ENCODE measurements at places on chromosomes 5 and 9.

DNA sequence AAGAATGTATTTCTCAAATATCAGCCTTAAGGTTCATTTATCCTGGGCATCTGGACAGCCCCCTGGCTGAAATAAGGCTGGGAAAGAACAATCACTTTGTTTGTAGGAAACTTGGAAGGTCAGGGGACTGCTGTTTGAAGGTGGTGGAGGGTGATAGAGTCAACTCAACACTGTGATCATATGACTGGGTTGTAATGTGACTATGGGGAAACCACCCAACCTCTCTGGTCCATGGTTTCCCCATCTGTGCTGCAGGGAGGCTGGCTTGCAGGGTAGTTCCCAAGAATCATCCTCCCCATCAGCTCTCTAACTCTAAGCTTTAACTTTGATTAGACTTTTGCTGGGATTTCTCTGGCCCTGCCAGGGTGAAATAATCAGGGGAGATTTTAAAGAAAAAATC lies 10.0 kb downstream of the INSYN2B start:
- DNase-seq = no peak

GRCh38 chr5:28855626-28856025 lies 1817.2 kb upstream of the CDH9 start:
- DNase-seq = no peak

GRCh38 chr9:101977614-101978210 lies 239.3 kb upstream of the GRIN3A start:
- DNase-seq = peak; percentile 37

GRCh38 chr5:92504346-92504745 lies 1076.7 kb downstream of the NR2F1-AS1 start:
- DNase-seq = no peak

GRCh38 chr5:55176176-55176818 lies 3.3 kb upstream of the CDC20B start:
- peak; percentile 65 for DNase-seq

- DNase-seq = peak; percentile 90
These were observed 2.5 kb downstream of the IL7R start for GRCh38 chr5:35859101-35859661.

DNA sequence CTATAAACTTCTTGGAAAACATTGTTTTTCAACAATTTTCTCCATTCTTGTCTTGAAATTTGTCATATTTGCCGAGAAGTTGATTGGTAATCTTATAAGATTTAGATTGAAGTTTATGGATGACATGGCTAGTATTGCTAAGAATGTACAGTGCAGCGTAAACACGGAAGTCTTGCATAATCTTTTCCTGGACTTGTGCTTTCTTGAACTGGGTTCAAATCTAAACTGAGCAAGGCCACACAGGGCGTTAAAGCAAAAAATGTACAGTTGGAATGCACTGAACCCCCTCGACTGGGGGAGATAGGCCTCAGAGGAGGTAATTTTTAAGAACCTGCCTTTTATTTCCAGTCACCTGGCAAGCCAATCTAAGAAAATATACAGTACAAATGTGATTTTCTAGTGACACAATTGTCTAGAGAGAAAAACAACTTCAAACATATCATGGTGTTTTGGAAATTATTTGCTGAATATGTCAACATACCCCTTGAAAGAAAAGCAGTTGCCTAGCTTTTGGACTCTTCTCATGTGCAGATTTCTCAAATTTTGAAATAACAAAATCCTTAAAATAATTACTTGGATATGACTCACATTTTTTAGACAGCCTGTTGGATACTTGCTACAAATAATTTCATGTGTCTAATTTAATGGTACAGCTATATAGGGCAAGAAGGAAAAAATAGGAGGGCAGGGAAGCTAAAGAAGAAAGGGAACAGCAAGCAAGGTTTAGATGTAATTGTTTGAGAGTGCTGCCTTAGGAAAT lies 18.5 kb upstream of the GAS1 start:
- DNase-seq = no peak

GRCh38 chr5:1760656-1761452 lies 38.8 kb downstream of the MRPL36 start:
- DNase-seq = no peak

DNA sequence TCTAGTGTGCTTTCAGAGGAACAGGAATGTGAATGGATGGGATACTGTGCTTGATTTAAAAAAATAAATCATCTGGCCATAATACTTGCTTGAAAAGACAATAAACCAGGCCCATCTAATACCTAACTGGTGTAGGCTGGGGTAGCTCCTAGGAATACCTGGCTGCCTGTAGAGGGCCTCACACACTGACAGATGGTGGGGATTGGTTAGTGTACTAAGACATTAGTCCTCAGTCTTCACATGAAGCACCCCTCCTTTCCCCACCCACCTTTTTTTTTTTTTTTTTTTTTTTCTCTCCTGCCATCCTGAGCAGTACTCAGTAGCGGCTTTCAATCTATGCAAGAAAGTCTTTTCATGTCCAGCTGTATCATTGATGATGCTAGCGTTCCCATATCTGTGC lies 130.5 kb downstream of the ADGRV1 start:
- DNase-seq = no peak

DNA sequence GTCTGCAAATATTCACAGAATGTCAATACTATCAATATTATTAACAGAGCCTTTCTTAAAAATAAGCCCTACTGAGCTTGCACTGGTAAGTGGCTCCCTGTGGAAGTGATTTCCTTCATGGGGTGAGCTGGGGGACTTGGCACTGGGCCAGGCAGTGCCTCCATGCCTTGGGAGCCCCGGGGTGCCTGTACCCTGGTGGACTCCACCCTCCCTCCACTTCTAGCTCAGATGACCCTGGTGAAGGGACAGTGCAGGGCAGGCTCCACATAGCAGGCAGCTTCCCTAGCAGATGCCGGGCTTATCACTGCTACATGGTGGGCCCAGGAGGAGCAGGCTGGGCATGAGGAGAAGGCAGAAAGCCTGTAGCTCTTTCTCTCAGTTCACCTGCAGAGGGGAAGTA lies 119.2 kb downstream of the DCP2 start:
- no peak for DNase-seq

DNA sequence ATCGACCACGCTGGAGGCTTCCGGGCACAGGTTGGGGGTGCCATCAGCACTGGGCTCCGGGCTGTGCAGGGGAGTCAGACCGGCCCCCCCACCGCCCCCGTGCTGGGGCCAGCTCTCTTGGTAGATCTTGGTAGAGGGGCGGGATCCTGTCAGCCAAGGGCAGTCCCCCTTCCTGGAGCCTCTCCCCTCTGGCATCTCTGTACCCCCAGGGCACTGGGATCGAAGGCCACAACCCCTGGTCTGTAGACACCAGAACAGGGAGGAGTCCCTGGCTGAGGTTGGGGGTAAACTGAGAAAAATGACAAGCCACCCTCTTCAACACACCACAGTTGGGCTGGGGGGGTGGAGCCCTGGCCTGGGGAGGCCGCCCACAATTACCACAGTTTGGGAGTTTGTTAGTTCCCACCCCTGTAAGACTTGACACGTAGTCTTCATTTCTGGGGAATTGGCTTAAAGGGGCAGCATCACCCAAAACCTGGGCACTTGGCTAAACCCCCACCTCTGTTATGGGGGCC lies 882 bp downstream of the CERCAM start:
- no peak for DNase-seq

- DNase-seq = peak; percentile 69
These were observed 29.9 kb upstream of the OBP2B start for GRCh38 chr9:133238851-133239532.

- DNase-seq = peak; percentile 74
These were observed 1.1 kb upstream of the NOTCH1 start for GRCh38 chr9:136546697-136547501.

DNA sequence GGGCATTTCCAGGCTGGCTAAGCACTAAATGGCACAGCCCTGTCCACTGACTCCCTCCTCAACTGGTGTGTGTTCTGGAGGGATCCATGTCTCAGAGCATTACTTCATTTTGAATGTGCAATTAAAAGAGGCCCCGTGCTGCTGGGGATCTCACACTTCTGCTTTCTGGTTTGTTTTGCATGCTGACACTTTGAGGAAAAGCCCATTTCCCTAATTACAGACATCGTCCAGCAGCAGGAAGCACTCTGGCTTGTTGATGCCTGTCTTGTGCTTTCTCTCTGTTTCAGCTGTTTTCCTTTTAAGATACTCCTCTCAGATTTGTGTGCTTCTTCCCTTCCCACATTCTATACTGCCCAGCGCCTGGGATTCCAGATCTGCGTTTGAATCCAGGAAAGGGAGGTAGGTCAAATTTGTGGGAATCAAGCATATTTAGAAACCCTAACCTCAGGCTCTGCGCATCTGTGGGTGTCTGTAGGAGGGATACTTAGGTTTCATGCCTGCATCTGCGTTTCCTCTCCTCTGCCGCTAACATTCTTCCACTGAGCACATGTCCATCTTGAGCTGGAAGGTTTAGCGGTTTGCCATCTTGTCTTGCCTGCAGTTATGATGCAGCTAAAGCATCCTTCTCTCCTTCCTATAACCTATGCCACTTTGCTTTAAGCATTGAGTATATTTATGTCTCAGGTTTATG lies 25.7 kb downstream of the SYK start:
- DNase-seq = no peak

DNA sequence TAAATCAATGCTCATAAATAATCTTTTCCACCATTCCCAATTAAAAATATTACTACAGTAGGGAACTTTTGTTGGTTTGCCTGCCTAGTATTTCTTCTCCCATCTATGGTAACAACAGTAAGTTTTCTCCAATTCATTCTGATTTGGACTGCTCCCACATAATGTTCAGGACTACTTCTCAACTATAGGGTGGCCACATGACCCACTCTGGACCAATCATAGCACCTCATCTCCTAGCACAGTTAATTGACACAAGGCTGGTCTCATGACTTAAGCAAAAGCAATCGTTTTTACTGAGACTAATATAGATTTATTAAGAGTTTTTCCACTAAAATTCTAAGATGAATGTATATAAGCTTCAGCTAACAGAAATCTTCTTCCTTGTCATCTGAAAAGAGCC lies 28.7 kb upstream of the SLCO6A1 start:
- DNase-seq = no peak

GRCh38 chr5:156475182-156476157 lies 148.5 kb downstream of the SGCD start:
- DNase-seq = peak; percentile 77

- no peak for DNase-seq
These were observed 276.2 kb upstream of the SLC24A2 start for GRCh38 chr9:20065046-20065445.

GRCh38 chr9:69027355-69028097 lies 8.0 kb upstream of the FXN start:
- DNase-seq = peak; percentile 67

- DNase-seq = no peak
These were observed 100.9 kb downstream of the GDNF start for GRCh38 chr5:37738865-37739488.

- DNase-seq = peak; percentile 36
These were observed 29.8 kb upstream of the SMC5 start for GRCh38 chr9:70229026-70229425.

- DNase-seq = peak; percentile 42
These were observed 272.7 kb downstream of the TRIM32 start for GRCh38 chr9:116959809-116960208.

DNA sequence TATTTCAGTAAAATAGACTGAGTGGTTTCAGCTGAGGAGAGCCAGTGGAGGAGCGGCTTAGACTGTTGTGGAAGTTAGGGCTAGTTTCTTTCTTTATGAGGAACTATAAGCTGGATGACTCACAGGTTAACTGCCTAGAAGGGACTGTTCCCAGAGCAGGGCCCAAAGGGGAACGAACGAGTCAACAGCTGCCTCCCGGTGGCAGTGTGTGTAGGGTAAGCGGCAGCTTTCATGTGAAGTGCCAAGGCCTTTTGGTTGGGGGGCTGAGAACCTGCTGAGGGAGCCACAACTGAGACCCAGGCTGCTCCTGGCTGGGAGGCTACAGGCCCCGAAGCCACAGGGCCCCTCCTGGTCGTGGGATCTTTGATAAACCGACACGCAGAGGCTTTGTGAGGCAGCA lies 7.0 kb downstream of the SQSTM1 start:
- peak; percentile 67 for DNase-seq

DNA sequence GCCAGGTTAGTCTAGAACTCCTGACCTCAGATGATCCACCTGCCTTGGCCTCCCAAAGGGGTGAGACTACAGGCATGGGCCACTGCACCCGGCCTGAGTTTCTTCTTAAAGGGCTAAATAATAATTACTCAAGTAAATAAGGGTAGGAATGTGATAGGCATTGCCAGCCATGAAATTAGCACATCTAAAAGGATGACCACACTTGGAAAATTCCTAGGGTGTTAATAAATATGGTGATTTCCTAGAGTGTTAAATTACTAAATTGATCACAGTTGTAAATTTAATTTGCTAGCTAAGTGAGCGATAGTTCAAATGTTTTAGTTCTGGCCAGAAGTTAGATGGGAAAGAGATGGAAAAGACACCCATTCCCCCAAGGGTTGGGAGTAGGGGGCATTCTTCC lies 53.4 kb downstream of the UBAP1 start:
- no peak for DNase-seq

DNA sequence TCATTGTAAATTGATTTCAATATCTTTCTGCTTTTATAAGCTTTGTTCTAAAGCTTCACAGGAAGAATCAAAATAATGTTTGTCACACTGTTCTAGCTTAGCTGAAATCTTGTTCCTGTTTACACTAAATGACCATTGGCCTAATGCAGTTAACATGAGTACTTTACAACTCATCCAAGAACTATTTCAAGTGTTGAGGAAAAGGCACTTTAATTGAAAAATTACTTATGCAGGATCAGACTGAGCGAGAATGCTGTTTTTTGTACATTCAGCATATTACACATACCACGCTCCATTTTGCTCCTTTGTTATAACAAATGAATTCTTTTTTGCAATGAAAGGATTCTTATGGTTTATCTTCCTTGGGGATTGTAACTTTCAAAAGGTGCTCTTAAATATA lies 22.4 kb upstream of the SMIM15 start:
- DNase-seq = peak; percentile 45

DNA sequence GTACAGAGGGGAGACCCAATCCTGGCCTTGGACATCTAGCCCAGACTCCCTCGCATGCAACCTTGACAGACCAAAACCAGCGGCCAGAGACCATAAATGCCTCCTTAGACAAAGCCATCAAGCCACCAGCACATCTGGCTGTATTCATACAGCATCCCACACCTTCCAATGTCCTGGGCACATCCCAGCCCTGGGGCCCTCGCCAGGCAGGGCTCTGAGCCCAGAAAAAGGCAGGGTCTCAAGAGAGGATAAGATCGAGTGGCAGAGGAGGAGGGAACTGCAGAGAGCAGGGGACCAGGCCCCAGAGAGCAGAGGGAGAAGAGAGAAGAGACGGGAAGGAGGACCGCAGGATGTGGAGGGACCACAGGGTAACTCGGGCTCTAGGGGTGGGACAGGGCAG lies 45.4 kb downstream of the CAMK2A start:
- DNase-seq = no peak

GRCh38 chr5:69285448-69286116 lies 47.0 kb downstream of the CCDC125 start:
- peak; percentile 14 for DNase-seq

DNA sequence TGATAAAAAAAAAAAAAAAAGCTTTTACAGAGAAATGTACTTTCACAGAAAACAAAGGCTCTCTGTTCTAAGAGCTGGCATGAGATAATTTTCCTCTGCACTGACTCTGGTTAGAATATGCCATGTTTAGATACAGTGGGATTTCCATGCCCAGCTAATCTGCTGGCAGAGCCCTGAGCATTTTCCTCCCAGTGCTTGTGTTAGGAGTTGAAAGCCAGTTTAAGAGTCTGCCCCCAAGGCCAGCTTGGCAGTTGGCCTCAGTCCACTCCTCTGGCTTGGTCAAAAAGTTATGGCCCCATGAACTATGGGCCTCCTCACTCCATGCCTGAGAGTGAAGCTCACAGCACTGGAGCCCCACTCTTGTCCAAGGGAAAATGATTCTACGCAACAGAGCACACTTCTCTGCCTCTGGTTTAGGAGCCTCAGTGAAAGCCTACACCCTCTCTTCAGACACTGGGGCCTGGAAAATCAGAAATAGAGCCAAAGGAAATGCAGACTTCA lies 21.9 kb downstream of the MOCS2 start:
- DNase-seq = peak; percentile 23

Measured in astrocyte of the hippocampus (primary cell).